SW 1271 (cell line): ENCODE measurements at places on chromosomes 16 and 17.

DNA sequence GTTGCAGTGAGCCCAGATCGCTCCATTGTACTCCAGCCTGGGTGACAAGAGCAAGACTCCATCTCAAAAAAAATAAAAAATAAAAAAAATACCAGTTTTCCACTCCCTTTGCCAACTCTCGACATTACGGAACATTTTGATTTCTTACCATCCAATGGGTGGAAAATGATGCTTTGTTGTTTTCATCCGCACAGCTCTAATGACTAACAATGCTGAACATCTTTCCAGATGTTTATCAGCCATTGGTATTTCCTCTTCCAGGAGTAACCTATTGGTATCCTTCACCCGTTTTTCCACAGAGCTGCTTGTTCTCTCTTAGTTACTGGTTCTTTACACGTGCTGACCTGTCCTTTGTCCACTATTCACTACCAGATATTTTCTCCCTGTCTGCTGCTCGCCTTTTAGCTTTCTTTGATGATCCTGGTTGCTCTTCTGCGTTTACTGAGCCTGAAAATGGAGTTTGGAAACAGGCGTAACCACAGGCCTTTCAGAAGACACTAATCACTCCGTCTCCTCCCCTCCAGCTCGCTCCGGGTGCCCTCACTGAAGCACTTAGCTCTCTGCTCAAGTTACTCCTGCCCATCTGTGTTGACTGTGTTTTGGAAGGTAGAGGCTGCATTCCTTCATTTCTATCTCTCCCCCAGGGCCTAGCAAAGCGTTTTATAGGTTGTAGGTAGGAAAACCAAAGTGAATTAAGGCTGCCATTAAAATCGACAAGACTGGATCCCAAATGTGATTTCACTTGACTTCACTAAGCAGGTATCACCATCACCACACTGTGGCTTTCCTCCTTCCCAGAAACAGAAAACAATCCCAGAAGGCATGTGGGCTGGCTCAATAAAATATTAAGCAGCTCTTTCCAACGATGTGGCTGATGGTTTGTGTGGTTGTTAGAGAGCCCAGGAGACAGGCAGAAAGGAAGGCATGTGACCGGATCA, 8.9 kb downstream of the SHPK start:
- no peak for DNase-seq

- no peak for DNase-seq
These were observed 3.1 kb downstream of the MFAP4 start for GRCh38 chr17:19383681-19384470.

DNA sequence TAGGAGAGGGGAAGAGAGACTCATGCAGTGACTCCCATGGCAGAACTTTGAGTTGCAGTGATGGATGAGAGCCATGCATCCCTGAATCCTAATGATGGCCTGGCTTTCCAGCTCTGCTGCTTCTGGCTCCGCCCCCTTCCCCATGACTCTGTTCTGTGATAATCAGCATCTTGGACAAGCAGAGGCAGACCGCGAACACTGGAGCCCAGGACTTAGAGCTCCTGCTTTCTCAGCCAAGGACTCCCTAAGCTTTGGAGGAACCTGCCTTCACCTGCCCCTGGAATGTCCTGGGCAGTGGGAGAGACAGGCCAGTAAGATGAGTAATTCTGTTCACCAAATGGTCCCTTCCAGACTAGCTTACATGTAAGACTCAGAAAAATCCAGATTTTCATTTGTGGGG, 12.5 kb downstream of the CCDC92B start:
- no peak for DNase-seq

DNA sequence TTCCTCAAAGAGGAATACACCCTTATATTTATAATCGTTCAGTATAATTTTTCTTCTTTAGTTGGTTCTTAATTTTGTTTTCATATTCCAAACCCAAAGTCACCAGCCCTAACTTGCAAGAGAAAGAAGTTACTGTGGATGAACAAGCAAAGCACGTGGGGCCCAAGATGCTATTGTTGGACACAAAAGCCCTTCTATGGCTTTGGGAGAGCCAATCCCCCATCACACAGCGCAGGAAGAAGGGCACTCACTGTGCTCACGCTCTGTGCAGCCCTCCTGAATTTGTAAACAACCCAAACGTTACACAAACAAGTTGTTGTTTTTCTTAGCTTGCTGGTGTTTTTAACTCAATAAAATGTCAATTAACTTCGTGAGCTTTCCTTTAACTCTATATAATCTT, 22.5 kb downstream of the SPPL2C start:
- no peak for DNase-seq

- DNase-seq = no peak
These were observed 268.6 kb upstream of the FOXF1 start for GRCh38 chr16:86241681-86242080.

DNA sequence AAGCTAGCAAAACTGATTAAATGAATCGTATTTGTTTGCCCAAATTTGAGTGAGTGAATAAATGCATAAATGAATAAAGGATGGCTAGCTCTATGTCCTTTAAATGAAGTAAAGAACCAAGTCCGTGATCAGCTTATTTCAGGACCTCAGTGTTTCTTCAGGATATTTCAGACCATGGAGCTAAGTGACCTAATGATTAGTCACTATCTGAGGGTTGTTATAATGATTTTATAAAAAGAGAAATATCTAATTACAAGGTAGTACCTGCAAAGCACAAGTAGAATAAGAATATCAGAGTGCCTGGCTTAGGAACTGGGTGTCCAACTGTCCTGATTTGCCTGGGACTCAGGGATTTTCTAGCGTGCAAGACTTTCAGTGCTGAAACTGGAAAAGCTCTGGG, 12.5 kb downstream of the KCNJ2 start:
- no peak for DNase-seq

- DNase-seq = no peak
These were observed 18.9 kb downstream of the TEX2 start for GRCh38 chr17:64244165-64244564.

GRCh38 chr16:48365025-48365600, 20.1 kb downstream of the SIAH1 start:
- DNase-seq = no peak

DNA sequence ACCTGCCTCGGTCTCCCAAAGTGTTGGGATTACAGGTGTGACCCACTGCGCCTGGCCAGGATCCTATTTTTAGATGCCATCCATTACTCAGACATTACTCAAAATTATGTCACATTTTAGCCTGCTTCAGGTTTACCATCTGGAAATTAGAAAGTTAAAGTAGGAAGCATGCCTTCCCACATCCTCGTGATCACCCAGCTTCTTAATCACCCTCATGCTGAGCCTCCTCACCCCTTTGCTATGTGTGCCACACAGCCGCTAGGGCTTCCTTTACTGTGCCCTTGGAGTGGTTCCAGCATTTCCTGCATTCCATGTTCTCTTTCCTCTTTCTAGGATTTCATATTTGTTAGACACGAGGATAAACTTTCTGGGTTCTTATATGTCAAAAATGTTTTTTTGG, 9.3 kb downstream of the ADORA2B start:
- peak; percentile 98 for DNase-seq

DNA sequence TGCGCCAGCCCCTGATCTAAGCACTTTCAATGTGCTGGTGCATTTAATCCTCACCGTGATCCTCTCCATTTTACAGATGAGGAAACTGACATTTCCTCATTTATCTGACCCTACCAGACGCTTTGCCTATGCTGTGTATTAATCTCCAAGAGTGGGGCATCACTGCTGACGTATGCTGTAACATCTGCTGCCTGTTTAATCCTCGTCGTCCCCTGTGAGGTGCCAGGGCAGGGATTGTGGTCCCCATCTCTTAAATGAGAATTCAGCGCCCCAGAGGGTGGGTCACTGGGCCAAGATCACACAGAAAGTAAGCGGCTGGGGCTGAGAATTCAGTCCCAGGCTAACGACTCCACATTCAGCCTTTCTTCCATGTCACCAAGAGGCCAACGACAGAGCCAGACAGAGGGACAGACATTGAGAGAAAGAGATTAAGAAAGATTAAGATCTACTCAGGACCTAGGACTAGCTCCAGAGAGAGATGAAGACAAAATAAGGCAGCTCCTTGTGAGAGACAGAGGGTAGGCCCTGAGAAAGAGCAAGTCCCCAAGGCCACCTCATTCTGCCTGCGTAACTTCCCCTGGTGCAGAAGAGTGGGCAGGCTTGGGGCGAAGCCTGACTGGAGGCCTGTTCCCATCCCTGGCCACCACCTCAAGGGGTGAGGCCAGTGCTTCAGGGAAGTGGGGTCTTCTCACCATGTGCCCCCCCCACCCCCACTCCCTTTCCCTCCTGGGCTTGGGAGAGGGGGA, 13.5 kb downstream of the CACNA1G start:
- no peak for DNase-seq

- no peak for DNase-seq
These were observed 67.6 kb downstream of the CDH13 start for GRCh38 chr16:82694239-82694874.

DNA sequence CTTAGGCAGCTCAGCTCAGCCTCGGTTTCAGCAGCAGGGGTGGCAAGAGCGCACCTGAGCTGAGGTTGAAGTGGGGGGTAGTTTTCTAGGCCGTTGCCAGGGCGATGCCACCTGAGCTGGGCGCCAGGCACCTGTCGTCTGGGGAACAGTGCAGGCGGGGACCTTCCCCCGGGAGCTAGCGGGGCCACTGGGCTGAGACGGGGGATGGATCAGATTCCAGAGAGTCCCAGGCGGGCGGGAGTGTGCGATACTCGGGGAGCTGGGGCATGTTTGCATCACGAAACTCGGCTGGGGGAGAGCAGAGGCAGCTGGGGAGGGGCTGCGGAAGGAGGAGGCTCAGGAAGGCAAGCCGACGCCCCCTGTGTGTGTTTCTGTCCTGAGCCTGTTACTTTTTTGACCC, 477 bp upstream of the CLDN9 start:
- no peak for DNase-seq

- no peak for DNase-seq
These were observed 145.6 kb upstream of the RCVRN start for GRCh38 chr17:10050597-10051101.

GRCh38 chr17:63071797-63072196, 105.8 kb downstream of the TANC2 start:
- DNase-seq = no peak

GRCh38 chr17:32656886-32657285, 170.1 kb downstream of the CDK5R1 start:
- DNase-seq = no peak

DNA sequence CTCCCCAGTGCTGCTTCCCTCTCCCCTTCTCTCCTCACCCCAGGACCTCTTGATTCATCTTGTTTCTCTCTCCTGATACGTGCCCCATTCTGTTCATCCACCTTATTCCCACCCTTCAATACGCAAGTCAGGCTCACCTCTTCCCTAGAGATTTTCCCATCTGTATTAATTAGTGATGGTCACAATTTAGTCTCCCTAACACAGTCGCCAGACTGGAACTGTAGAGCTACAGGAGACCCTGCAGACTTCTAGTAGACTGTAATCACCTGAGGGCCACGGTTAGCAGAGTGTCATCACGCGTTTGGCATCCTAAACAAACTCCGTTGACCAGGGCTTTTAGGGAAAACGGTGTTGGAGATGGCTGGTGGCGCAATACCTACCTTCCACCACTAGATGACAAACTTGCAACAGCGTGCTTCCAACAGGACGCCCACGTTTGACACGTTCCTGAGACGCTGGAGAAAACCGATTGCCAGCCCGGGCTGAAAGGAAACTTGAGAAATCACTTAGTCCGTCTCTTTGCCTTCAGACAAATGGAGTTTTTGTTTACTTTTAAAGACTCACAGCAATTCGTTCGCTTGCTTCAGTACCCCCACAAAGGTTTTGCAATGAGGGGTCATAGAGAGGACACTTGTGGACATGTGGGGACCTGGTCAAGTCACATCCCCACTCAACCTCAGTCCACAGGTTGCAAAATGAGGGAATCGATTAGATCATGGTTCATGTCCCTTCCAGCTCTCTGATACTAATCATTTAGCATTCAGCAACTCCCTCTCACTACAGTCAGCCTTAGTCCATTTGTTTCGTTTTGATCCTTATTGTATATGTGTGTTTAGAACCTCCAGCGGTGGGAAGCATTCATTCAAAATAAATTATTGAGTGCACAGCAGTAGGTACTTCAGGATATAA, 20.6 kb downstream of the MYL4 start:
- DNase-seq = peak; percentile 88

- peak; percentile 86 for DNase-seq
These were observed 843 bp downstream of the TP53 start for GRCh38 chr17:7686222-7687071.

DNA sequence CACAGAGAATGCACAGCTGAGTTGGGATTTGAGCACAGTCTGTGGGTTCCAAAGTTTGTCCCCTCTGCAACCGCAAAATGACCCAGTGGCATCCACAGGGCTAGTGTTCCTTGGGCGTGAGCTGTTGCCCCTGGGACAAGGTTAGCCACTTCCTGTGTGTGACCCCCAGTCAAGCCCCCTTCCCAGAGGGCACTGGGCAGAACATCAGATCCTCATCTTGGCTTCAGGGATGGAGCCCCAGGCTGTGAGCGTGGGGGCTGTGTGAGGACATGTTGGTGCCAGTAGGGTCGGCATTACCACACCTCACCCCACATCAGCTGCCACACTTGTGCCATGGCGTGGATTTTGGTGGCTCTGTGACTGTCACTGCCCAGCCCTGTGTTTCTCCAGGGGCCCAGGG, 55.3 kb downstream of the USP22 start:
- DNase-seq = no peak

DNA sequence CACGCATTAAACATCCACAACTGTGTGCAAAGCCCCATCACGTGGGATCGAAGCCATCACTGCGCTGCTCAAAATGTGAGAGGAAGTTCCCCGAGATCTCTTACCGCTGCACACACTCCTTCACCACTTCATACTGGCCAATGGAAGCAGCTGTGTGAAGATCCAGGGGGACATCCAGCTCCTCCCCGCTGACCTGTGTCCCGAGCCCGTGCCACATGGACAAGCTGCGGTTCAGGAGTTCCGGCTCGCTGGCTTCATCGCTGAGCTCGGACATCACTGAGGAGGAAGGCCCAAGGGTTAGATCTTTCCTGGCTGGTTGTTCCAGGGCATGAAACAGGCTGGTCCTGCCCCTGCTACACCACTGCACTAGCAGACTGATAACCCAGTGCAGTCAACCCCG, 4.2 kb downstream of the ANKS3 start:
- DNase-seq = no peak

- DNase-seq = no peak
These were observed 4.4 kb downstream of the PSMC3IP start for GRCh38 chr17:42573095-42573494.

GRCh38 chr16:23496821-23497542, 13.3 kb downstream of the GGA2 start:
- DNase-seq = no peak

DNA sequence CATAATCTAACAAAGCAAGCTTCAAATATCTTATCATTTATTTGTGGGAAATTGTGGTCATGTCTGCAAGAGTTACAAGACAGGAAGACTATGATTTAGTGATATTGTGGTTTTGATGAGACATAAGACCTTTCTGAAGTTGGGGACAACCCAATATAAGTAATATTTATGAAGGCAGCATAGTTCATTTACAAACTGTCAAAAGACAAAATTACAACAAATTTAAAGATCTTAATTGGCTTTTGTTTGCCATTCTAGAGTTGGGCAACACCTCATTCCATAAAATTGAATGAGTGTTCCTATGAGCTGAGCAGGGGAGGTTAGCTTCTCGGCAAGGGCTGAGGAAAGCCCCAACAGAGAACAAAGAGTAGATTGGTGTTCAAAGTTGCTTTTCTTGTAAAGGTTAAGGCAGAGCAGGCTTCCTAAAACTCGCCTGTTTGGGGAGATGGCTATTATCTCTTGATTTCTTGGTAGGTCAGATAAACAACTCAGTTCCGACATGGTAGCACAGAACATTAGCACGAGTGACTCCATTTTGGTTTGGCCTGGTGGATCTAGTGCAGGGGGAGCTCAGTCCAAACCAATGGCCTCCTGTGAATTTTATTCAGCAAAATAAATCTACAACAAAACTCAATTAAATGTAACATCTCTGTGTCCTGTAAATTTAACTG, 10.9 kb upstream of the MMD start:
- DNase-seq = no peak
